ENCODE measurements at places on chromosomes 2 and 18.

- DNase-seq = no peak
Measured at GRCh38 chr2:140695155-140695554, 1435.7 kb downstream of the LRP1B start.

- DNase-seq = peak; percentile 78
Measured at GRCh38 chr18:76958692-76959341, 136.5 kb downstream of the ZNF236 start.

DNA sequence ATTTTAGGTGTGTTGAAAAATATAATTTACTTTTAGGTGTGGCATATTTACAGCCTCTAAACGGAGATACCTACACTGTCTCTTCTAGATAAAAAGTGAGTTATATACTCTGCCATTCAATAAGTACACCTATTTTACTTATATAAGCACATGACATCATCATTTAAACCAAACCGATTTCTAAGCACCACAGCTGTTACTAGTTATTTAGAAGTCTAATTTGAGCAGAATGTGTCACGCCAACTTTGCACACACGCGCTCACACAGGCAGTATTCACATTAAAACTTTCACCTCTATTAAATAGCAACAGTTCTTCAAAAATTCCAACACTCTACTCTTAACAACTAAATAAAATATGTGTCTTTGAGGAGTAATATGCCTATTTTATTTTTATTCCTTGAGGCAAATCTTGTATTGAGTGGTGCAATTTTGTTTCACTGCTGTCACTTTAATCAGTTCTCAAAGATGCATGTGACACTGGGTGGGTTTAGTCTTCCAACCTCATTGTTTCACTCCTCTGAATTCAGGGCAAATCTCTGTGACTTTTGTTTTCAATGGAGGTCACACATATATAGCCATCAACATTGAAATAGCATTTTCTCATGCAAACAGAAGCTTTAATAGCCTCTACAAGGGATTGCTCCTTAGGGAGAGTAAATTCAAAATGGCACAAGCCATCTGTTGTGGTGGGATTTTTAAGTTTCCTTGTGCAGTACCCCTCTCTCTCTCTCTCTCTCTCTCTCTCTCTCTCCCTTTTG is 721.0 kb downstream of the PLCL1 start:
- DNase-seq = no peak

- peak; percentile 85 for DNase-seq
Measured at GRCh38 chr2:165067643-165068486, 112.5 kb upstream of the SLC38A11 start.

GRCh38 chr2:49836017-49836416 is 681.7 kb upstream of the FSHR start:
- no peak for DNase-seq

DNA sequence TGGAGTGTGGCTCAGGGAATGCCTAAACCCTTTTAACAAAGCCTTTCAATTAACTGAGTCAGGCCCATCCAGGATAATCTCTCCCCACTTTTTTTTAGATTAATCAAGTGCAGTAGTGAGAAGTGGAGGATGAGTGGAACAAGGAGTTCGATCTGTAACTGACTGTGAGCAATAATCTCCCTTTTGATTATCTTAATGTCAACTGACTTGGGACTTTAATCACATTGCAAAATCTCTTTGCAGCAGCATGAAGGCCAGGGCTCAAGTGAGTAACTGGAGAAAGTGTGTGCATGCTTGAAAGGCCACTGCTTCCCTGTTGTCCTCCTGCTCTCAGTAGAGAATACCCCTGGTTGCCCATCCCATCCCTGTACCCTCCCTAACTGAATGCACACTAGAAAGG is 32.1 kb upstream of the HS6ST1 start:
- no peak for DNase-seq
